Neural crest cell (in vitro differentiated cells): ENCODE measurements at places on chromosomes 4 and X.

- DNase-seq = no peak
Measured at GRCh38 chrX:39896951-39897740, 200.6 kb downstream of the BCOR start.

DNA sequence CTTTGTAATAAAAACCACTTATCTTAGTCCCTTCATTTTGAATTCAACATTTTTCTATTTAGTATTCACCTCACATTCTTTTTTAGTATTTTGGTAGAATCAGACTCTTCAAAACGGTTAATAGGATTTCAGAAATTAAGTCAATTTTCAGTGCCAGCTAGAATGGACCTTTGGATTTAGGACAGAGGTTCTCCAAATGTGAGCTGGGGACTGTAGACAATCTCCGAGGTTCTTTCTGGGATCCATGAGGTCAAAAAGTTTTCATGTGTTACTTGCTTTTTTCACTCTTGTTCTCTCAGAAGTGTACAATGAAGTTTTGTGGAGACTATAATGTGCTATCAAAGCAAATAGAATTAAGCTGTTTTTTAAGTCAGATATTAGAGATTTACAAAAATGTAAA lies 2.3 kb upstream of the UGDH start:
- no peak for DNase-seq

GRCh38 chr4:60897415-60897814 lies 302.7 kb upstream of the ADGRL3 start:
- no peak for DNase-seq

GRCh38 chr4:26076896-26077295 lies 162.9 kb downstream of the SMIM20 start:
- no peak for DNase-seq

DNA sequence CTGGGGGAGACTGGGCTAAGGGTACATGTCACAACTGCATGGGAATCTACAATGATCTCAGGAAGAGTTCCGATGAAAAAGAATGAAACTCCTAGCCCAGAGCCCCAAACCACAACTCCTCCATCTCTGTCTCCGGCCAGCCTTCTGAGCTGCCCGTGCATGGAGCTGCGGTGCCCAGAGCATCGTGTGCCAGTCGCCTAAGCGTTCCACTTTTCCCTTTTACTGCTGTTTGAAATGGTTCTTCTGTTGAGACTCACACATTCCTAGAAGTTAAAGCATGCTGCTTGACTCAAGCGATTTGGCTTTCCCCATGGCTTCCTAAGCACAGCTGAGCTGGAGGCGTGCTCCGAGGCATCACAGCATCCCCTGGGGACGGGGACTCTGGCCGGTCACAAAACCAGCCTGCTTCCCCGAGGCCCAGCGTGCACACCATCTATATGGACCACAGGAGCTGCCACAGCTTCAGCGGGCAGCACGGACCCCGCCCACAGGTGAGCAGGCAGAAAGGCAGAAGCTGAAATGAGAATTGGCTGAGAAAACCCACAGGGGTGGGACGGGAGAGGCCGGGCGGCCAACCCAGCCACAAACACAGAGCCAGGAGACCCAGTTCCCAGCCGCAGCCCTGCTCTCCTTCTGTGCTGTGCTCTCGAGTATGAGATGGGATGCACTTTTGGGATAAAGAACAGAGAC lies 5.0 kb downstream of the CCNQ start:
- DNase-seq = no peak

- no peak for DNase-seq
Measured at GRCh38 chrX:24148121-24148520, 1.4 kb upstream of the ZFX start.
